ENCODE measurements at places on chromosomes 1 and 21. TPM values are rescaled to one million over a fixed set of nuclear protein-coding genes. Genes with fewer than 3 reads are reported as not detected.

DNA sequence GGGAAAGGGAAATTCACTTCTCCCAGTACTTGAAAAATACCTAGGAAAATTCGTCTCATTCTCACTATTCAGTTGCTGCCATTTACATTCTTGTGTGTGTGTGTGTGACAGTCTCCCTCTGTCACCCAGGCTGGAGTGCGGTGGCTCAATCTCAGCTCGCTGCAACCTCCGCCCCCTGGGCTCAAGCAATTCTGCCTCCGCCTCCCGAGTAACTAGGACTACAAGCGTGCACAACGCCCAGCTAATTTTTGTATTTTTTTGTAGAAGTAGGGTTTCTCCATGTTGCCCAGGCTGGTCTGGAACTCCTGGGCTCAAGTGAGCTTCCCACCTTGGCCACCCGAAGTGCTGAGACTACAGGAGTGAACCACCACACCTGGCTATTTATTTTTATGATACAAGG lies 1.2 kb downstream of the SNAPIN start:
- peaks cover 23% of the 10 kb centered on the region for H3K4me1 ChIP-seq
- no peak for DNase-seq
- H3K27ac ChIP-seq = peak overlapping the region; percentile 98
- peaks cover 47% of the 10 kb centered on the region for H3K36me3 ChIP-seq

The SERPINC1 gene
- total RNA-seq = not detected

The HAO2 gene
- not detected for total RNA-seq

The RSPH1 gene
- total RNA-seq = not detected

DNA sequence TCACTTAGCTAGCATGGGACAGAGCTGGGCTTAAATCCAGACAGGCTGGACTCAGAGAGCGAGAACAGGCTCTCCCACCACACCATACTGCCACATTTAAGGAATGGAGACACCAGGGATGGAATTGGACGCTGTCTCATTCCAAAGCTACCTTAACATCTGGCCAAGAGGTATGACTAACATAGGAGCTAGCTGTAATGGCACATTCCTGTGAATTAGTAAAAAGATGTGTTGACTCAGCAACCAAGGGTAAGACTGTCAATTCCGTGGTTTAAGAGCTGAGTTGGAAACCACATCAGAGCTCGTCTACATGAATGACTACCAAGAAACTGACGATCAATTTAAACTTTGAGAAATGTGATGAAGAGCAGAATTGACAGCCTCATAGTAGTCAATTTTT lies 8.3 kb upstream of the TNFRSF9 start:
- no peaks in the 10 kb centered on the region for H3K36me3 ChIP-seq
- no peak overlapping the region for H3K27ac ChIP-seq
- H3K27me3 ChIP-seq = no peaks in the 10 kb centered on the region

The SOX13 gene
- total RNA-seq = 13.1 TPM

DNA sequence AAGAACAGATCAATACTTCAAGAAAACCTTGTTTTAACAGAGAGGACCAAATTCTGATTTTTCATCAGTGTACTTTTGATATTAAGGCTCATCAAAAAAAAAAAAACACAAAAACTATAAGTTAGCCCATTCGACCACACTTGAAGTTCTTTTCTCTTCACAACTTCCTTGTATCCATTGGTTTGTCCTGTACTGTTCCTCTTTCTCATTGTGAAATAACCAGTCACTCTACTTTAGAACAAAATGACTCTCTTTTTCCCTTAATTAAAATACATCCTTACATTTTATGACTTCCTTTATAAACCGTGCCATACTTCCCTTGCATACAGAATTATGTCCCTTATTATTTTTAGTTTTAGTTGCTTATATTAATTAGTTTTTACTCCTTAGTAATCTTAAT lies 8.4 kb downstream of the QSOX1 start:
- no peak overlapping the region for H3K27ac ChIP-seq
- peaks cover 2% of the 10 kb centered on the region for H3K36me3 ChIP-seq
- H3K27me3 ChIP-seq = no peaks in the 10 kb centered on the region
- DNase-seq = no peak

The DEPDC1 gene
- total RNA-seq = 0.27 TPM

DNA sequence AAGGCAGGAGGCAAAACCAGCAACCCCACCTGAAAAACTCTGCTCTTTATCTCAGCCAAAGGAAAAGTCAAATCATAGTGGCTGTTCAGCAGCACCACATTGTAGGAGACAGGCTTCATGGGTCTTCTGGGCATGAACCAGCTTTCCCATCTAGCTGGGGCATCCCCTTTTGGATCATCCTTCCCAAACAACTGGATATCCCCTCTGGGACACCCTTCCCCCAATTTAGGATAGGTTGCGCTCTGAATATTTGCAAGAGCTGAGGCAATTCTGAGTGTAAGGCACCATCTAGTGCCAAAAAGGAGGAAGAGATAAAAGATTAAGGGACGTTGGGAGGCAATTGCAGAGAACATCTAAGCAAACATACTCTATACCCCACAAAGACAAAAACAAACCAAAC lies 295.8 kb downstream of the MATN1 start:
- H3K27ac ChIP-seq = no peak overlapping the region
- DNase-seq = no peak
- H3K36me3 ChIP-seq = no peaks in the 10 kb centered on the region
- H3K27me3 ChIP-seq = peaks cover 58% of the 10 kb centered on the region

The CDC20 gene
- total RNA-seq = 0.99 TPM

The SLC16A4 gene
- 3.3 TPM for total RNA-seq

The PTPN22 gene
- 0.44 TPM for total RNA-seq

DNA sequence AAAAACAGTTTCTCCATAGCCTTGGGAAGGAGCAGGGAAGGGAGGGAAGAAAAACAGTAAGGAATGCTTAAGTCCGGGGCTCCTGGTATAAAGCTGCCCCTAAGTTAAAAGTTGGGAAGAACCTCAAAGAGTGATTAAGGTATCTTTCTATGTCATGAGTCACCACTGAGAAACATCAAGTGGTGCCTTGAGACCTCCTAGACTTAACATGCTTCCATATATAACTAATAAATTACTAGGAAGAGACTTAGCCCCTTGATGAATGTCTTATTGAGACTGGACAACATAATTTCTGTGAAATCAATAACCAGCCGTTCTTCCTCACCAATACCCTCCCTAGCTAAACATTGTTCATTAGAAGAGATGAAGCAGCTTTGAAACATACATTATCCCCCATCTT lies 121.8 kb upstream of the SLC44A3 start:
- H3K27ac ChIP-seq = no peak overlapping the region
- no peak for DNase-seq

DNA sequence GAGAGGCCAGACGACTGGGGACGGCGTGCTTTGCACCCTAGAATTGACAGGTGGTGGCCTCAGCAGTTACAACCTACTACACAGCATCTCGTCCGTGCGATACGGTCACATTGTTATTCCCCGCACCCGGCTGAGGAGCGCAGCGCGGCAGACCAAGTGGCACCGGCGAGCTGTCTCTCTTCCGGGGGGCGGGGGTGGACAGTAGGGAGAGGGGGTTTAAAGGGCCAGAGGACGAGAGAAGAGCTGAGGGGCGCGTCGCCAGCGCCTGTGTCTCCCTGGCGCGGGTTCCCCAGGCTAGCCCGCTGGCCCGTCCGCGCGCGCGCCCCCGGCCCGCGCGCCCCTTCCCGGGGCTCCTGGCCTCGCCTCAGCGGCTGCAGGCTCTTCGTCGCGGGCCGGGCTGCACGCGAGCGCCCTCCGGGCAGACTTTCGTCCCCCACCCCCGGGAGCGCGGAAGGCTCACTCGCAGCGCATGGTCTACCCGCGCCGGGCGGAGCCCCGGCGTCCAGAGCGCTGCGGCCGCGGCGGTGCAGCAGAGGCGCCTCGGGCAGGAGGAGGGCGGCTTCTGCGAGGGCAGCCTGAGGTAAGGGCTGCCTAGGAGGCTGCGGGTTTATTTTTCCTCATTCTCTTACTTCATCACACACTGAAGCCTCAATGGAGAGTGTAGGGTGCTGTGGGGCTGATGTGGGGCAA lies at the start of gene PDE4B:
TSS of gene PDE4B (plus strand) at position 227 of the 690 bp plus-strand sequence.
- H3K4me3 ChIP-seq = peak within 1 kb of the TSS; percentile 51
- no peak within 1 kb of the TSS for H3K27ac ChIP-seq
- DNase-seq = peak; percentile 13
- H3K27me3 ChIP-seq = peaks cover 70% of the 10 kb centered on the region

The S100A7 gene
- total RNA-seq = not detected

DNA sequence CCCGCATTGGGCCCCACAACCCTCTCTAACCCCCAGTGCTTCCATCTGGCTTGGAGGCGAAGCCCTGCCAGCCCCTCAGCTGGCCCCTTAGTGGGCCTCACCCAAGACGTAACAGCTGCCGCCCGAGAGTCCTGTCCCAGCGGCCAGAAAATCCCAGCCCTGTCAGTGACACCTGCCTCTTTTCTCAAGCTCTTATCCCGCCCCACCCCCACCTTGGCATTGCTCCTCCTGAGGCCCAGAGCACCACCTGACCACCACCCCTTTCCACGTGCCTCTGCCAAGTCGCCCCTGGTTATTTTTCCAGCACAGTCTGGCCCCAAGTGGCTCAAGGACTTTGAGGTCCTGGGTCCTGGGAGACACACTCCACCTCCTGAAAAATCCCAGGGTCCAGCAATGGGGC lies 5.9 kb upstream of the CTRC start:
- no peak overlapping the region for H3K4me3 ChIP-seq
- no peak overlapping the region for H3K27ac ChIP-seq
- DNase-seq = no peak
- H3K36me3 ChIP-seq = peaks cover 22% of the 10 kb centered on the region

The ST6GALNAC5 gene
- 0.41 TPM for total RNA-seq

The RNF115 gene
- total RNA-seq = 51.1 TPM

The ANKRD35 gene
- total RNA-seq = 0.77 TPM

The AMY1B gene
- total RNA-seq = not detected

The RGS5 gene
- 256 TPM for total RNA-seq

The PRAMEF33 gene
- total RNA-seq = not detected

The NBPF26 gene
- 0.36 TPM for total RNA-seq

GRCh38 chr1:209485167-209485566 lies 98.3 kb upstream of the CAMK1G start:
- H3K27ac ChIP-seq = no peak overlapping the region
- H3K36me3 ChIP-seq = no peaks in the 10 kb centered on the region
- H3K27me3 ChIP-seq = no peaks in the 10 kb centered on the region
- H3K4me3 ChIP-seq = no peak overlapping the region
- no peaks in the 10 kb centered on the region for H3K4me1 ChIP-seq

DNA sequence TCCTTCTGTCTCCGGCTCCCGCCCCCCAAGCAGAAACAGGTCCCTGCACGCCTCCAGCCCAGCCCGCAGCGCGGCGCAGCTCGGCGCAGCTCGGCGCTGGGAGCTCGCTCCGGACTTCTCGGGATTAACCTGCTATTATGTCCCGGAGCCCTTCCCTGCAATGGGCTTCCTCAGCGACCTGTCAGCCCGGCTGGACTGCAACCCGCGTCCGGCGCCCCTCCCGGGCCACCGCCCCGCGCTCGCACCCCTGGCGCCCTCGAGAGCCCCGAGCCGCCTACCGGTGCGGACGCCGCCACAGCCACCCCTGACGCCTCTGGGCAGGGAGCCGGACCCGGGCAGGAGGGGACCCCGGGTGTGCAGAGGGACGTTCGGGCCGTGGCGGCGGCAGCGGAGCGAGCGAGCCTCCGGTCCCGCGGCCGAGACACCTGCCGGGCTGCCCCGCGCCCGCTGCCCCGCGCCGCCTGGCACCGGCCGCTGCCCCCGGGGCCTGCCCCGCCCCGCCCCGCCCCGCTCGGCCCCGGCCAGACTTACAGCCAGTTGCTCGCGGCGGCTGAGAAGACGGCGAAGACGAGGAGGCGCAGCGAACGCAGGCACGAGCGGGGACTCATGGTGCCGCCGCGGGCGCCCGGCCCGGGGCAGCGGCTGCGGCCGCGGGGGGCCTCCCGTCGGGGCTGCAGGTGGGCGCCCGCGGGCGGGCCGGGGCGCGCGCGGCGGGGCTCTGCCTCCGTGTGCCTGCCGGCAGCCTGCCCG lies 407 bp downstream of the WNT4 start:
- peak overlapping the region; percentile 67 for H3K4me3 ChIP-seq

DNA sequence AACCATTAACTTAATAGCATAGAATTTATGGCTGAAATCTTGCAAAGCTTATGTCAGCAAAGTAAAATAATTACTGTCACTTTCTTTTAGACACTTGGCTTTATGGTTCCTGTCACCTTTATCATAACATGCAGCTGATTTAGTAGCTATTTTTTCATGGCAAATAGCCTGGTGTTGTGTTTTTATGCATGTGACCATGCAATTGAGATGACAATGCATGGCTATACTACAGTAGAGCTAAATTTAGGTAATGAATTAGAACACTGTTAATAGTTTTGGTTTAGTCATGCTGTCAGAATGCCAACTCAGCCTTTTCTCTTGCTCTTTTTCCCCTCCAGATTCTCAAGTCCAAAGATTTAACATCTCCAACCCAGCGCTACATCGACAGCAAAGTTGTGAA lies 88.6 kb downstream of the TGFB2 start:
- no peak for DNase-seq
- H3K4me1 ChIP-seq = peaks cover 20% of the 10 kb centered on the region
- H3K36me3 ChIP-seq = no peaks in the 10 kb centered on the region

The FAM177B gene
- total RNA-seq = not detected

- H3K36me3 ChIP-seq = no peaks in the 10 kb centered on the region
- H3K4me3 ChIP-seq = no peak overlapping the region
- peaks cover 11% of the 10 kb centered on the region for H3K4me1 ChIP-seq
- no peak overlapping the region for H3K27ac ChIP-seq
- H3K27me3 ChIP-seq = peaks cover 7% of the 10 kb centered on the region
Measured at GRCh38 chr1:211928290-211928801, 97.8 kb upstream of the LPGAT1 start.

GRCh38 chr1:100496896-100497295 lies 41.0 kb upstream of the GPR88 start:
- no peak overlapping the region for H3K4me3 ChIP-seq
- H3K36me3 ChIP-seq = peaks cover 57% of the 10 kb centered on the region
- H3K27ac ChIP-seq = no peak overlapping the region
- DNase-seq = no peak

The FCRL5 gene
- total RNA-seq = not detected

The KCNQ4 gene
- 1.5 TPM for total RNA-seq
